ENCODE measurements at places on chromosomes 7 and 10. TPM values are rescaled to one million over a fixed set of nuclear protein-coding genes. Genes with fewer than 3 reads are reported as not detected.

Gene TCAF2
- 0.42 TPM for polyA plus RNA-seq

DNA sequence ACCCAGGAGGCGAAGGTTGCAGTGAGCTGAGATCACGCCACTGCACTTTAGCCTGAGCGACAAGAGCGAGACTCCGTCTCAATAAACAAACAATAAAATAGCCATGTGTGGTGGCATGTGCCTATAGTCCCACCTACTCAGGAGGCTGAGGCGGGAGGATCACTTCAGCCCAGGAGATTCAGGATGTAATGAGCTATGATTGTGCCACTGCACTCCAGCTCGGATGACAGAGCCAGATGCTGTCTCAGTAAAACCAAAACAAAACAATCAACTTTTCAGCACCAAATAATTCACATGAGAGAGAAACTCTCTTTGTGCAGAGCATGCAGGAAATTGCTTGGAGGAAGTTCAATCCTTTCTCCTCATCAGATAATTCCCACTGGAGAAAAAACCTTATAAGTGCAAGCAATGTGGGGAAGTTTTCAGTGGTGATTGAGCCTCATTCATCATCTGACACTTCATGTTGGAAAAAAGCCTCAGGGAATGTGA lies 13.4 kb upstream of the FIS1 start:
- no peak for DNase-seq

Gene DNAJC12
- 25.1 TPM for polyA plus RNA-seq

Gene MYH16
- not detected for polyA plus RNA-seq

- no peak for DNase-seq
Observed at GRCh38 chr7:47639495-47640110, 57.7 kb upstream of the TNS3 start.

DNA sequence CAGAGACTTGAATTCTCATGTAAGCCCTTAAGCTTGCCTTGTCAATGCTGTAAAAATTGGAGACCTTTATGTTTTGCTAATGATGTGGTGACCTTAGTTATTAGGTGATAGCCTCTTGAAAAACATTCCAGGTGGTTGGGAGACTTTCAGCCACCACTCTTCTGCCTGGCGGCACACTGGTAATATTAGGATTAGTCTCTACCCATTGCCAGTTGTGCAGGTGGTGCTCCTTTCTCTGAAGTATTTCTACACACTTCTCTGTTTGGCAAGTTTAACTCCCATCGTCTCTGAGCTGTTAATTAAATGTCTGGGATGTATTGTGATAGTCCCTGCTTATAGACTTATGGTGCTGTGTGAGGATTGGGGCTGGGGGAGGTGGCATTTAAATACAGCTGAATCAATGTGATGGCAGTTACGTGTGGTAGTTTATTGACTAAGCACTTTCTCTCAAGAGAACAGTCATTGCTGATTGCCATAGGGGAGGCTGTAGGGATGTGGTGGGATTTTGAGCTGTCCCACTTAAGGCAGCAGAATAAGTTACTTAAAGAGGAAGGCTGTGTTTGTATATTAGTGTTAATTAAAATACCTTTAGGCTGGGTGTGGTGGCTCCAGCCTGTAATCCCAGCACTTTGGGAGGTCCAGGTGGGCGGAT lies 61.7 kb downstream of the DAGLB start:
- DNase-seq: no peak

- no peak for DNase-seq
Observed at GRCh38 chr7:12888717-12889116, 201.3 kb downstream of the ARL4A start.

- no peak for DNase-seq
Observed at GRCh38 chr10:119541459-119542356, 811 bp downstream of the RGS10 start.

Gene PAPOLB
- polyA plus RNA-seq: not detected

- DNase-seq: no peak
Observed at GRCh38 chr7:41428381-41428780, 274.5 kb downstream of the INHBA start.

GRCh38 chr10:99788598-99789256 lies 6.3 kb downstream of the ABCC2 start:
- no peak for DNase-seq

- no peak for DNase-seq
Observed at GRCh38 chr10:49666054-49666615, 13.3 kb upstream of the C10orf53 start.

DNA sequence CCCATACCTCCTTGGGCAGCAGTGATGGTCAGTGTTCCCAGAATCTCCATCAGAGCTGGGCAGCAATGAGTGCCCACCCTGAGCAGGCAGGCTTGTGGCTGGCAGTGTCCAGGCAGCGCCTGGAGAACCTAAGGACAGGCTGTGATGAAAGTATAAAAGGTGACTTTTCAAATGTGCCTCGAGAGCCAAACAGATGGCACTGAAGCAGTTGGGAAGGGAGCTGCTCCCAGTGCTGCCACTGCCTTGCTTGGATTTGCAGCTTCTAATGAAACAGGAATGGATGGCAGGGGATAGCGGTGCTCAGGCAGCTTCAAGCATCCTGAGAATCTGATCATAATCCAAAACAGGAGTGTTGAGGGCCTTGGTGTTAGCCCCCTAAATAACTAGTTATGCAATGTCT lies 179.8 kb upstream of the AOAH start:
- no peak for DNase-seq

Gene LRMDA
- 8.3 TPM for polyA plus RNA-seq

Gene PDZD7
- 8.2 TPM for polyA plus RNA-seq

Gene GPRIN2
- not detected for polyA plus RNA-seq

GRCh38 chr10:6037422-6037821 lies 24.7 kb downstream of the IL2RA start:
- no peak for DNase-seq

DNA sequence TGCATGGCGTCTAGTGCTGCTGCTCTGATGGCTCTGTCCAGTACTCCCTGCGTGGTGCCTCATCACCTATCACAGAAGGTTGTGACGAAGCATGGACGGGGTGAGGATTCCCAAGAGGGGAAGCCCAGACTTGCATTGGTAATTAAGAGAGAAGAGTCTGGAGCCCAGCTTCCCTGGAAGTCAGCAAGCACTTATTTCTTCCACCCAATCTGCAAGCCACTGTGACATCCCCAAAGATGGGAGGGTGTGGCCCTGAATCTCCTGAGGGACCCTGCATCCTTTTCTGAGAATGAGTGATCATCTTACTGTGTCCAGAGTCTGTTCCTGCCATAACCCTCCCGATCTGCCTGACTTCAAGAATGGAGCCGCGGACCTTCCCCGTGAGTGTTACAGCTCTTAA lies 166.7 kb downstream of the PTPN20 start:
- DNase-seq: no peak

DNA sequence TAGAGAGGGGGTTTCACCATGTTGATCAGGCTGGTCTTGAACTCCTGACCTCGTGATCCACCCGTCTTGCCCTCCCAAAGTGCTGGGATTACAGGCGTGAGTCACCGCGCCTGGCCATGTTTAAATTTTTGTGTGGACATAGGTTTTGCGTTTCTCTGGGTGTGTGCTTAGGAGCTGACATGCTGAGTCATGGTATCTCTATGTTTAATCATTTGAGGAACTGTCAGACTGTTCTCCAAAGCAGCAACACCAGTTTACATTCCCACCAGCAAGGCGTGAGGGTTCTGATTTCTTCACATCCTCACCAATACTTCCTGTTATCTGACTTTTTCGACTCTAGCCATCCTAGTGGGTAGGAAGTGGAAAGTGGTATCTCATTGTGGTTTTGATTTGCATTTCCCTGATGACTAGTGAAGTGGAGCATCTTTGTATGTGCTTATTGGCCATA lies 153.7 kb downstream of the DNAJB6 start:
- no peak for DNase-seq

Gene POLL
- polyA plus RNA-seq: 23.2 TPM

Gene AKR1C2
- polyA plus RNA-seq: 2.1 TPM

Gene CYP2C18
- polyA plus RNA-seq: not detected

Gene SLC29A4
- 55.1 TPM for polyA plus RNA-seq

GRCh38 chr7:104845557-104845956 lies 168.4 kb upstream of the KMT2E start:
- DNase-seq: peak; percentile 42

DNA sequence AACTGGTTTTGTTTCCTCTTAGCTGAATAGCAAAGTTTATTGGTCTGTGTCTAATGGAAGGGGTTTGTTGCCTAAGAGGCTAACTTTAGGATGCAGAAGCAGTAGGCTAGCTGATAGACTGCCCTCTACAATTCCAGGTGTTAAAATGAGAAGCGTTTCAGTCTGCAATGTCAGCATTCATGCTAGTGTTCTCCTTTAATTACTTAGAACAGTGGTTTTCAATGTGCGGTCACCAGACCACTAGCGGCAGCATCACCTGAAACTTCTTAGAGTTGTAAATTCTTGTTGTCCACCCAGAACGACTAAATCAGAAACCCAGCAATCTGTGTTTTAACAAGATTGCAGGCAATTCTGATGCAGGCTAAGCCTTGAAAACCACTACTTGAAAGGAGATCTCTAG lies 392.9 kb downstream of the IPMK start:
- no peak for DNase-seq

Gene BLNK
- polyA plus RNA-seq: 1.0 TPM

Gene NKX1-2
- polyA plus RNA-seq: 0.08 TPM

DNA sequence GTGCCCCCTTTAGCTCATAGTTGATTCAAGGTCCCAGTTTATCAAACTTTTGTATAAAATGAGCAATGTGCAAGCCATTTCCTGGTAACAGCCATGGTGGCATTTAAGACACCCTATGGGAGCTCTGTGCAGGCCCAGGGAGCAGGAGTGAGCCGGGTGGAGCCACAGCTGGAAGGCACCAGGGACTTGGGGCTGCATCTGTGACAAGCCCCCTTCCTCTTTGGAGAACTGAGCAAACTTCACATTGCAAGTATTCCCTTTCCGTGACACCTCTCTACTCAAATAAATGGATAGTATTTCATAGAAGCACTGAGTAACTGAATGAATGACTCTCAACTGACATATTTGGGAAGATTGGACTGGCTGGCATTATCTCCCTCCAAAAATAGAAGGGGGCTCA lies 558.7 kb upstream of the FOXK1 start:
- DNase-seq: no peak

- no peak for DNase-seq
Observed at GRCh38 chr7:50633414-50633710, 68.2 kb upstream of the DDC start.

Gene PDGFA
- 10.6 TPM for polyA plus RNA-seq

Gene SFXN3
- 25.9 TPM for polyA plus RNA-seq

Gene CYP2C19
- polyA plus RNA-seq: not detected
